ENCODE measurements at places on chromosomes 6 and 20. TPM values are rescaled to one million over a fixed set of nuclear protein-coding genes. Genes with fewer than 3 reads are reported as not detected.

OVOL2 gene
- total RNA-seq: not detected

CD164 gene
- total RNA-seq: 154 TPM

EYS gene
- total RNA-seq: 0.50 TPM

MRPL14 gene
- total RNA-seq: 78.8 TPM

CST5 gene
- not detected for total RNA-seq

SAPCD1 gene
- 9.9 TPM for total RNA-seq

KHDC1L gene
- total RNA-seq: not detected

C6orf52 gene
- 0.69 TPM for total RNA-seq

HLA-DQA1 gene
- total RNA-seq: not detected

RBM24 gene
- 0.55 TPM for total RNA-seq

RRAGD gene
- total RNA-seq: 10.6 TPM

IL22RA2 gene
- total RNA-seq: not detected

TREML4 gene
- total RNA-seq: not detected

TNNC2 gene
- not detected for total RNA-seq

SUPT3H gene
- total RNA-seq: 10.8 TPM
